ENCODE measurements at places on chromosomes 4 and X.

DNA sequence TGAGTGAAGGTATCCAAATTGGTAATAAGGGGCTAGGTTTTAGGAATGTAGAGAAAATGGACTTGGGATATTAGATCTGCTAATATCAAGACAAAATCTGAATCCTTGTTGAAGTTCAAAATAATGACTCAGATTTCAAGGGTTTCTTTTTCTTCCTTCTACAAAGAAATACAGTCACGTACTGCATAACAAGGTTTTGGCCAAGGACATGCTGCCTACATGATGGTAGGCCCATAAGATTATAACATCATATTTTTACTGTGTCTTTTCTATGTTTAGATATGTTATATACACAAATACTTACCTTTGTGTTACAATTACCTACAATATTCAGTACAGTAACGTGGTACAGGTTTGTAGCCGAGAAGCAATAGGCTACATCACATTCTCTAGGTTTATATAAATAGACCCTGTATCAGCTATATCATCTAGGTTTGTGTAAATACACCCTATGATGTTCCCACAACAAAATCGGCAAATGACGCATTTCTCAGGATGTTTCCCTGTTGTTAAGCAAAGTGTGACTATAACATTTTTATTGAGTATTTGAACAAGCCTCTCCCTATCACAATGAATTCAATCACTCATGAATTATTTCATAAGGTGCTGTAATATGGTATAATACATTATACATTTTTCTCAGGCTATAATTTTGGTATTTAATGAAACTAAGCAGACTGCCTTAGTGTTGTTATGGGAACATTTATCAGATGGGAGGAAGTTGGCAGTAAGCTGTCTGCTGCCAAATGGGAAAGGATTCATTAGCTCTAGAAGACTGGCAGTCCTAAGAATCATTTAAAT lies 186.3 kb downstream of the PPP3CA start:
- DNase-seq: no peak

DNA sequence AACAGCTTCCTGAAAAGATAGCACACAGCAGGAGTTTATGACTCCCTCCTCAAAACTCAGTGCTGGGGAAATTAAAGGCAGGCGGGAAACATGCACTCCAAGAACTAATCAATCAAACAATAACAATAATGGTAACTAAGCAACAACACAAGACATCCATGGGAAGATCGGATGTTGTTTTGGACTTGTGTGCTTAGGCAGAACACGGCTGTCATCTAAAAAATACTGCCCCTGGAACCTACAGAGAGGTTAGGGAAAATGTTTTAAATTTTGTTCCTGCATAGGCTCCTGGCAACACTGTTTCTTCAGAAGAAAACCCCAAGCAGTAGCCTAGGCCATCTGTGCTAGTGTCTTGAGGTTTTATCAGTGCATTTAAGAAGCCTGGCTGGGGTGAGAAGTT lies 1378.2 kb downstream of the STIM2 start:
- no peak for DNase-seq

DNA sequence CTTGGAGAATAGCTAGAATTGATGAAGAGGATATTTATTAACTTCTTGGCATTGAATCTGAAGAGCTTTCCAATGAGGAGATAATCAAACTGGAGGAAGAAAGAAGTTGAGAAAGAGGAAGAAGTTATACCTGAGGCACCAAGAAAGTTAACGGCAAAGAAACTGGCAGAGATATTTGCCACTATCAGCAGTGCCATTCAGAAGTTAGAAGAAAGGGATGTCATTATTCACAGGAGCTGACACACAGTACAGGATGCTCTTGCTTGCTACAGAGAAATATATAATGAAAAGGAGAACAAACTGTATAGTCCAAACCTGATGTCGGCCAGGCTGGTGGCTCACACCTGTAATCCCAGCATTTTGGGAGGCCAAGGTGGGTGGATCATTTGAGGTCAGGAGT lies 64.5 kb downstream of the MCUB start:
- DNase-seq: no peak

GRCh38 chr4:10232114-10232513 lies 115.5 kb upstream of the WDR1 start:
- DNase-seq: no peak

GRCh38 chr4:3657902-3658529 lies 108.2 kb upstream of the ADRA2C start:
- DNase-seq: no peak

DNA sequence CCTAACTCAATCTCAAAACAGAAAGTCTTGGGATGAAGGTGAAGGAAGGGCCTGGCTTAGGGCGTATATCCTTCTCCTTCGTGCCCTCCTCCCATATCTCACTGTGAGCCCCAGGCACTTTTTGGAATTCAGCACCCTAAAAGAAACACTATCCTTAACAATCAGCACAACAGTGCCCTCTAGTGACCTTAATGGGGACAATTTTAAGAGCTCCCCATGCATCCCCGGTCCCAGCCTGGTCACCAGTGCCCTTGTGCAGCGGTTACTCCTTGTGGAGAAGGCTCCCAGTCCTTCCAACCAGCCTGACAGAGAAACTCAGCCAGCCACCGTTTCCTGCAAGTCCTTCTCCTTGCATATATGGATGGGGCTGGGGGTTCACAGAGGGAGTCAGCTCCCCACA lies 4.2 kb downstream of the PAK3 start:
- no peak for DNase-seq

GRCh38 chr4:15434676-15435075 lies 6.8 kb downstream of the C1QTNF7 start:
- DNase-seq: no peak

- no peak for DNase-seq
Measured at GRCh38 chr4:170079981-170080380, 9.8 kb downstream of the AADAT start.

GRCh38 chr4:1239950-1240307 lies 9.0 kb downstream of the CTBP1 start:
- DNase-seq: no peak

GRCh38 chr4:183328832-183329231 lies 6.6 kb upstream of the CLDN24 start:
- DNase-seq: no peak

DNA sequence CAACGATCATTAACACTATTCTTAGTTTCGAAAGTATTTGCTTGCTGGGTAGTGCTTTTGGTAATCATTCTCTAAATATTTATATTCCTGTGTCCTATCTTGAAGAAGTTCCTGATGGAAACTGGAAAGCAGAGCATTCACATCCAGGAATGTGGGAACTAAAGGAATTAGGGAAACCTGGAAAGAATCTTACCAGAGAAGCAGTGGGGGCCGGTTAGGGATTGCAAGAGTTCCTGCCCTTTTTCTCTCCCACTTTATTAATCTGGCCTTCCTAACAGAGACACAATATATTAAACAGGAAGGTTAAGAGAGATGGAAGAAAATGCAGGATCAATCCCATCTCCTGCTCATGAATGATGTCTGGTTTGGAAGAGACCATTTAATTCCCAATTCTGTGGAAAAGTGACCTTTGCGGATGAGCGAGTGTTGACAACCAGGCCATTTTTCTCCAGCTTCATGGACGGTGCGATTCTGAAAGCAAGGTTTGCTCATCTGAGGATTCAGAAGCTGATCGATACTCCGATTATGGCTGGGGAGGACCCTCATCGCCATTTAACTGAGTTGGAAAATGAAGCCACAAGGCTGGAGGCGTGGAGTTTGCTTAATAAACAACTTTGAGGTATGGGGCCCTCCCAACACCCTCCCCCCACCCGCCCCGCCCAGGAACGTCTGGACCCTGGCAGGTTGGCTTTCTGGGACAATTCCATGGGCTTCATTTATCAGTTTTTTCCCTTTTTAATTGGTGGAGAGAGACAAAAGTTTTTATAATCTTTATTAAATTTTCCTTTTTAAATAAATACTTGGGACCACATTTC lies 52.3 kb downstream of the C4orf51 start:
- no peak for DNase-seq

DNA sequence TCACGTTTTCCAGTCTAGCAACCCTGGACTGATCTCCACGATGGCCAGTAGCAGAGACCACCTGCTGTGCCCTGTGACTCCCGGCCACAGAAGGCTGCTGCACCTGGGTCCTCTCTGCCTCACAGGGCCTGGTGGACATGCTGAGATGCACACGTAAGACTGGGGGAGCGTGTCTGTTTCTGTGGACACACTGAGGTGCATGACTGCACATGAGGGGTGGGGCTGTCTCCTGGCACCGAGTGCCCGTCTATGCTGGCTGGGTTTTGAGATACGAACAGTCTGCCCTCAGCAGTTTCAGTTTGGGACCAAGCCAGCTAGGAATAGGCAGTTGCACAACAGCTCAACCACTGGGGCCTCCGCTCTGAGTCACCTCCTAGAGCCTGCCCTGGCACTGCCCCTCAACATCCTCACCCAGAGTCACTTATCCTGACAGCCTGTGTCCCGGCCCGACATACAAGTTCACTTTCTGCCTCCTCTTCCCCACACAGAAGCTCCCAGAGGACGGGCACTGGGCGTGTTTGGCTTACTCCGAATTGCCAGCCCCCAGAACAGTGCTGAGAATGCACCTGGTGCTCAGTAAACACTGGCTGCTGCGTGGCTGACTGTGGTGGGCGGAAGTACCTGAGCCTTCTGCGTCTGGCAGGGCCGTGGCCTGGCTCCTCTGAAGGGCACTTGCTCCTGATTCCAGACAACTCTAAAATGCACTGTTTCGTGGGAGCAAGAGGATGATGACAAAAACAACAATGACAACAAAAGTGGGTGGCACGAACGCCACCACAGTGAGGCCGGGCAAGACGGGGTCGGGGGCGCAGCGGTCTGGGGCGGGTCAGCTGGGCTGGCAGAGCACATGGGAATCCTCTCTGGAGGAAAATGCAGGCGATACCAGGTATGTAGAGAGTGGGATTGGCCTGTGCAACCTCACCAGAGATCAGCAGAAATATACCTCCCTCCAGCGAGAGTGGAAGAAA lies 30.9 kb downstream of the RNF212 start:
- no peak for DNase-seq

- no peak for DNase-seq
Measured at GRCh38 chr4:107389965-107390364, 330.1 kb downstream of the PAPSS1 start.

DNA sequence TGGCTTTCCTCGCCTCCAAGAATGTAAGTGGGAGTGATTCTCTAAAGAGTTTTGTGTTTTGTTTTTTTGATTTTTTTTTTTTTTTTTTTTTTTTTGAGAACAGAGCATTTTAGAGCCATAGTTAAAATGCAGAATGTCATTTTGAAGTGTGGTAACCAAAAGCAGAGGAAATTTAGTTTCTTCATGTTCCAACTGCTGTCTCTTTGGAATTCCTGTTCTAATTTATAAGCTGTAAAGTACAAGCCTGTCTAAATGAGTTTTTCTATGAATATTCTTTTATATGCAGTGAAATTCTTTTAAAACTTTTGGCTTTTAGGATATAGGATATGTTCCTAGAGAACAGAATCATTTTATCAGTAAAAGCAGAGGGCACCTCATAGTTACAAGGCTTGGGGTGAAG lies 74.2 kb downstream of the KIT start:
- no peak for DNase-seq

GRCh38 chrX:46485897-46486296 lies 59.3 kb downstream of the ZNF674 start:
- DNase-seq: no peak

- no peak for DNase-seq
Measured at GRCh38 chrX:153392642-153393321, 8.4 kb downstream of the PNMA6E start.

DNA sequence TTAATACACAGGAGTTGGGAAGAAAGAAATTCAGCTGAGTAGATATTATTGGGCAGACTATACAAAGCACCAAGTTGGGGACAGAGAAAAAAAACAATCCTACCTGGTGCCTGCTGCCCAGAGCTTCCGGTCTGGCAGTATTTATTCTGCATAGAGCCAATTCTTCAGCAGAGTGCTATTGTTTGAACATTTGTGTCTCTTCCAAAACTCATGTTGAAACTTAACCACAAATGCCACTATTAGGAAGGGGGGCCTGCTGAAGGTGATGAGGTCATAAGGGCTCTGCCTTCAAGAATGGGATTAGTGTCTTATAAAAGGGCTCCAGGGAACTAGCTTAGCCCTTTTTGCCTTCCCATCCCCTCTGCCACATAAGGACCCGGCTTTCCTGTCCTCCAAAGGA lies 136.2 kb downstream of the EVC2 start:
- DNase-seq: no peak

DNA sequence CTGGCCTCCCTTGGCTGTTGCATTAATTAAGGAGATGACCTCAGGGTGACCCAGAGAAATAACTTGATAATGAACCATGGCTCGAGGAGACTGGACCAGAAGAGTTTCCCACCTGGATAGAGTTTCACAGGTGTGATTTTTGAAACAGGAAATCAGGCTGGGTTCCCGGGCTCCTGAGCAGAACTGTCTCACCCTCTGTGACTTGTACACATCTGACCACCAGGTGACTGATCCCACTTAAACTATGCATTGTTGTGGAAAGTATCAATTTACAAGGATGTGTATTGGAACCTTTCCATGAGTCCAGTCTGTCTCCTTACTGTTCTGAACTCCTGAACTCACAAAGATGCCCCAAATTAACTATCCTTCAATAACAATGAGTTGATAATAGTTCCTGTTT lies 220.3 kb downstream of the PTTG2 start:
- DNase-seq: no peak

DNA sequence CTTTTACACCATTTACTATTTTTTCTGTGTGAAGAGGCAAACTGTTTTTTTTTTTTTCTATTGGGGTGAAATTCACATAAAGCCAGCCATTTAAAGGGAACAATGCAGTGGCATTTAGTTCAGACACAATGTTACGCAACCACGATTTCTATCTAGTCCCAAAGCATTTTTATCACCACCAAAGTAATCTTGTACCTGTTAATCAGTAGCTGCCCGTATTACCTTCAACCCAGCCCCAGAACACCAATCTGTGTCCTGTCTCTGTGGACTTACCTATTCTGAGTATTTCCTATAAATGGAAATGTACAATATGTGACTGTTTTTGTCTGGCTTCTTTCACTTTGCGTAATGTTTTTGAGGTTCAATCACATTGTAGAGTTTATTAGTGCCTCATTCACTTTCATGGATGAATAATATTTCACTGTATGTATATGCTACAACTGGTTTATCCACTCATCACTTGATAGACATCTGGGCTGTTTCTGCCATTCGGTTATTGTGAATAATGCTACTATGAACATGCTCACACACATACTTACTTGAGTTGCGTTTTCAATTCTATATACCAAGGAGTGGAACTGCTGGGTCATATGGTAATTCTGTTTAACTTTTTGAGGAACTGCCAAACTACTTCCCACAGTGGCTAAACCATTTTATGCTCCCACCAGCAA lies 116.2 kb downstream of the CDS1 start:
- no peak for DNase-seq

DNA sequence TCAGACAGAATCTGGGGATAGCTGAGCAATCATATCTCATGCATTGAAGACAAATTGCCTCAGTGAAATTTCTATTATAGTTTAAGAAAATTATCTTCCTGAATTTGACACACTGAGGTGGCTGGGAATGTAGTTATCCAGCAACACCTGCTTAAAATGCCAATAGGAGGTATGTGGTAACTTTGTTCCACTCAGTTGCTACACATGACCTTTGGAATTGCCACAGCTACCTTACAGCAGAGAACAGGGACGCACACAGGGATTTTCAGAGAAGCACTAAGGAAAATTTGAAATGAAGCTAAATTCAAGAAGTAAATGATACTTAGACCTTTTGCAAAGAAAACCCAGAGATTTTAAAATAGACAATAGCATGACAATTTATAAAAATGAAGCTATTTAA lies 264.6 kb downstream of the IL1RAPL1 start:
- no peak for DNase-seq
